ENCODE measurements at places on chromosomes 16 and 17.

GRCh38 chr16:78620291-78620690 is 520.8 kb downstream of the WWOX start:
- no peaks in the 10 kb centered on the region for H3K36me3 ChIP-seq
- H3K27me3 ChIP-seq = no peaks in the 10 kb centered on the region
- H3K4me3 ChIP-seq = no peak overlapping the region
- no peak for DNase-seq
- H3K4me1 ChIP-seq = no peaks in the 10 kb centered on the region
- no peak overlapping the region for H3K27ac ChIP-seq

- DNase-seq = no peak
- peak overlapping the region; percentile 95 for H3K27ac ChIP-seq
- no peak overlapping the region for H3K4me3 ChIP-seq
Observed at GRCh38 chr17:66465701-66466100, 163.3 kb downstream of the PRKCA start.

DNA sequence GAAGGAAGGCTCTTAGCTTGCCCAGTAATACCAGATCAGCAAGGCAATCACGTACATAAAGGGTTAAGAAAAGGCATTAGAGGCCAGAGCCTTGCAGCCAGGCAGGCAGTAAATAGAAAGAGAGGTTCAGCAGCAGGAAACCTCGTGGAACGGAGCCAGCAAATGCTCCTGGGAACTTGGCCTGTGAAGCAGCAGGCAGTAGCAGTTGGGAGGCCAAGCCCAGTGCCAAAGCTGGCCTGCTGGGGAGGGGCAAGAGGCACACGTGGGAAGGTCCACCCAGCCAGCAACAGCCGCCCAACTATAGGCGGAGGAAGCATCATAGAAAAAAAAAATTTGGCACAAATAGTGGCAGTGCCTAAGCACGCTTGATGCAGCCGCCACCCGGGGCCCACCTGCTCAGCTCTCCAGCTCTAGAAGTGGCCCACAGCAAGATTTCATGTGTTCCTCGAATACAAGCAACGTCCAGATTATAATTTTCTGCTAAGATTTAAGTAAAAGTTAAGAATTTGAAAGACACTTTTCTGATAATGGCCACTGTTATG is 2339.5 kb downstream of the TP53TG3F start:
- DNase-seq = no peak
- no peak overlapping the region for H3K27ac ChIP-seq

- DNase-seq = no peak
- H3K27me3 ChIP-seq = peaks cover 7% of the 10 kb centered on the region
- no peaks in the 10 kb centered on the region for H3K4me1 ChIP-seq
- H3K36me3 ChIP-seq = no peaks in the 10 kb centered on the region
- no peak overlapping the region for H3K4me3 ChIP-seq
- no peak overlapping the region for H3K27ac ChIP-seq
Observed at GRCh38 chr17:19346351-19347255, 15.9 kb downstream of the B9D1 start.

DNA sequence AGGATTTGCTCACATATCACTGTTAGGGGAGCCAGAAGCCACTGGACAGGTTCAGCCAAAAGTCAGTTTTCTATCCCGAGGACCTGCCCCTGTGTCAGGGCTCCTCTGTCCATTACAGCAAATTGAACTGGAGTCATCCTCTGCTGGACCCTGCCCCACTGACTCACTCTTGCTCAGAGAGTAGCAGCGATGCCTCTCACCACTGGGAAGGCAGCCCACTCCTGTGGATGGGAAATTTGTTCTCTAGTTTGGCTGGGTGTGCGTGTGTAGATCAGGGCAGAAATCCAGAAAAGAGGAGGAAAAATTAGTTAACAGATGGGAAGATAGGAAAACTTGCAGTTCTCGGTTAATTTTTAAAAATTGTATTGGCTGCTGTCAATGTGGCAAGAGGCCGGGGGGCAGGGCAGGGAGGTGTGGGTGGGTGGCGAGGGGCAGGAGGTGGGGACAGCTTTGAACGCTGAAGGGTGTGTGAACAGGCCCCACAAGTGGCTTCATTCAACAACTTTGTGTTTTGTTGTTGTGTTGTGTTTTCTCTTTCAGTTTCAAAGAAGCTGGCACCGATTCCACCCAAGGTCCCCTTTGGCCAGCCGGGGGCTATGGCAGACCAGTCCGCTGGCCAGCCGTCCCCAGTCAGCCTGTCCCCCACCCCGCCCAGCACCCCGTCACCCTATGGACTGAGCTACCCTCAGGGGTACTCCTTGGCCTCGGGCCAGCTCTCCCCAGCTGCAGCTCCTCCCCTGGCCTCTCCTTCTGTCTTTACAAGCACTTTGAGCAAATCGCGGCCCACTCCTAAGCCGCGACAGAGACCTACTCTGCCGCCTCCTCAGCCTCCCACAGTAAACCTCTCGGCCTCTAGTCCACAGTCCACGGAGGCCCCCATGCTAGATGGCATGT is 33.6 kb downstream of the ELAC2 start:
- peaks cover 1% of the 10 kb centered on the region for H3K27me3 ChIP-seq
- H3K4me3 ChIP-seq = no peak overlapping the region
- DNase-seq = no peak
- H3K27ac ChIP-seq = no peak overlapping the region
- H3K36me3 ChIP-seq = no peaks in the 10 kb centered on the region

DNA sequence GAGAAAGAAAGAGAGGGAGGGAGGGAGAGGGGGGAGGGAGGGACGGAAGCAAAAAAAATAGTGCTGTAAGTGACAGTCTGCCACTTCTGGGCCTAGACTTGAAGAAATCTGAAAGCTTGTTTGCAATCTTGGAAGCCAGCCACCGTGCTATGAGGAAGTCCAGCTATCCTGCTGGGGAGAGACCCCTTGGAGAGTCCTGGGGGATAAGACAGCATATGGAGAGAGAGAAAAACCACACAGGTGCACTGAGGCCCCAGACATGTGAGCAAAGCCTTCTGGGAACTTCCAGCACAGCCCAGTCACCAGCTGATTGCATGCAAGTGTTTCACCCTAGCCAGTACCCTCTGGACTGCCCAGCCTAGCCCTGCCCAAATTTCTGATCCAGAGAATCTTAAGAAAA is 12.6 kb upstream of the ALOX12B start:
- peaks cover 12% of the 10 kb centered on the region for H3K27me3 ChIP-seq
- H3K4me3 ChIP-seq = no peak overlapping the region
- peaks cover 1% of the 10 kb centered on the region for H3K4me1 ChIP-seq
- no peak overlapping the region for H3K27ac ChIP-seq

DNA sequence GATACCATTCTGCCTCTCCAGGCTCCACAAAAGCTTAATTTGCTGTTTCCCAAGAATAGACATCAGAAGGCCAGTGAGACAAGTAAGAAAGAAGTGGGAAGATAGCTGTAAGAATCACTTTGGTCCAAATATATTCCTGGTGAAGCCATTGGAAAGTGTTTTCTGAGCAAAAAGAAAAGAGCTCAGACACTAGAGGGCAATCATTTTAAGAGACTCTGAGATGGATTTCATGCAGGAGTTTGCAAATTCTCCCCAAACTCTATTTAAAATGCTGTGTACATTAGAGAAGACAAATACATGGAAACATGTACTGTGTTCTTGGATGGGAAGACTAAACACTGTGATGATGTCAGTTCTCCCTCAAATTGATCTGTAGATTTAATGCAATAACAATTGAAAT is 8.0 kb upstream of the SLC6A2 start:
- no peak overlapping the region for H3K4me3 ChIP-seq
- H3K4me1 ChIP-seq = no peaks in the 10 kb centered on the region
- H3K36me3 ChIP-seq = no peaks in the 10 kb centered on the region
- H3K27me3 ChIP-seq = peaks cover 10% of the 10 kb centered on the region
- H3K27ac ChIP-seq = no peak overlapping the region
